ENCODE measurements at places on chromosomes 1 and 21.

GRCh38 chr1:47184090-47184821 is 5.6 kb downstream of the PDZK1IP1 start:
- DNase-seq = no peak

DNA sequence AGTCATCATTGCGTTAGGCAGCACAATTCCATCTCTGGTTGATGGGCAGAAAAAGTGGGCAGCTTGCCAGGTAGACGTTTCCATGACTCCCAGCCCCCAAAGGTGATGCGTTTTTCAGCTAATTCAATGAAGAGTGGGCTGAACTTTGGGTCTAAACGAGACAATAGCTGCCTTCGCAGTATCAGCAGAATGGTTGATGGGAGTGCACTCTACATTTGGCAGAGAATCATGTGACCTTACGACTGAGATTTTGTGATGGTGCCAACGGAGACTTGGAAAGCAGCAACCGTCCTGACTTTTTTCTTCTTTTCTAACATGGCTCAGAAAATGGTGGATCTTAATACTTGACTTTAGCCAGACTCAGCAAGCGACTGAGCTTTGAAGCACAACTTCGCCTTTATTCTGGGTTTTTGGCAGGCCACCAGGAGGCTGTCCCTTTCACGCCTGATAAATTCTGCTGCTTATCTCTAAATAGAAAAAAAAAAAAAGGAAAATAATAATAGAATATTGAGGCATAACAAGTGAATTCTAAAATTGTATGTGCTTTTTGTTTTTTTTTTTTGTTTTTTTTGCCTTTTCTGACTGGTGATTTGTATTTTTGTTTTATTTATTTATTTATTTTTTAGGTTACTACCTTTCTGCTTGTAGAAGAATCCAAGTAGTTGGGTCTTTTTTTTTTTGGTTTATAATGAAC is 804.8 kb downstream of the USP25 start:
- DNase-seq = no peak

GRCh38 chr1:80656014-80656636 is 1144.6 kb upstream of the ADGRL2 start:
- DNase-seq = no peak

DNA sequence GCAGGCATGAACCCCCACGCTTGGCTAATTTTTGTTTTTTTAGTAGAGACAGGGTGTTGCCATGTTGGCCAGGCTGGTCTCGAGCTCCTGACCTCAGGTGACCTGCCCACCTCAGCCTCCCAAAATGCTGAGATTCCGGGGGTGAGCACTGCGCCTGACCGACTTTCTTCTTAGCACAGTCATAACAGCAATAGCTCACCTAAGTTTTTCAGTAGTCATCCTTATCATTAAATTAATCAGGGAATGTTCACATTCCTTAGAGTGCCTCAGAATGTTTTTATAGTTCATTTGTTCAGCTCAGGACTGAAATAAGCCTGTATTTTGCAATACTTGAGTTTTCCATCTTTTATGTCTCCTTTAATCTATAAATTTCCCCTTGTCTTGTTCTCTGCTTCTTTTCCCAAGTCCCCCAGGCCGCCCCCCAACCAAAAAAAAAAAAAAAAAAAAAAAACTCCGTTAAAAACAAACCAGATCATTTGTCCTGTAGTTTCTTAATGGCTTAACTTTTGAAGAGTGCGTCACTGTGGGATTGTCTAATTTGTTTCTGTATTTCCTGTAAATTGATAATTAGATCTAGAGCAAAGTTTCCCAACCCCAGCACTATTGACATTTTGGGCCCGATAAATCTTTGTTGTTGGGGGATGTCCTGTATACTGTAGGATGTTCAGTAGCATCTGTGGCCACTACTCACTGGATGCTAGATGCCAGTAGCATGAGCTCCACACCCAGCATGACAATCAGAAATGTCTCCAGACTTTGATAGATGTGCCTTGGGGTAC is 120.7 kb downstream of the ITSN1 start:
- no peak for DNase-seq
